ENCODE measurements at places on chromosomes 12 and 14. TPM values are rescaled to one million over a fixed set of nuclear protein-coding genes. Genes with fewer than 3 reads are reported as not detected.

DNA sequence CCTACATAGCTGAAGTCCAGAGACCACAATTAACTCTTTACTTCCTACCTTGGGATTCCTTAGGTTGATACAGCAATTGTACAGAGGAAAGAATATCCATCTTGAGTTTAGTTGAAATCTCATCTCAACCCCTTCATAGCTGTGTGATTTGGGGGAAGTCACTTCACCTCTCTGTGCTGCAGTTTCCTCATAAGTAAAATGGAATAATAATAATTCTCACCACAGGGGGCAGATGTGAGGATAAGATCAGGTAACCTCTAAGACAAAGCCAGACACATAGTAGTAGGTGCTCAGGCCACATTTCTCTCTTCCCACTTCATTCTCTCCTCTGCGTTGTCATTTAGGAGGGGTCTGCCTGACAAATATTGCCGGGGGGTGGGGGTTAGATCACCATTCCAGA, 6.7 kb downstream of the FOXN4 start:
- H3K27me3 ChIP-seq = peaks cover 43% of the 10 kb centered on the region
- H3K4me1 ChIP-seq = no peaks in the 10 kb centered on the region
- DNase-seq = no peak
- no peak overlapping the region for H3K27ac ChIP-seq
- H3K4me3 ChIP-seq = no peak overlapping the region

DNA sequence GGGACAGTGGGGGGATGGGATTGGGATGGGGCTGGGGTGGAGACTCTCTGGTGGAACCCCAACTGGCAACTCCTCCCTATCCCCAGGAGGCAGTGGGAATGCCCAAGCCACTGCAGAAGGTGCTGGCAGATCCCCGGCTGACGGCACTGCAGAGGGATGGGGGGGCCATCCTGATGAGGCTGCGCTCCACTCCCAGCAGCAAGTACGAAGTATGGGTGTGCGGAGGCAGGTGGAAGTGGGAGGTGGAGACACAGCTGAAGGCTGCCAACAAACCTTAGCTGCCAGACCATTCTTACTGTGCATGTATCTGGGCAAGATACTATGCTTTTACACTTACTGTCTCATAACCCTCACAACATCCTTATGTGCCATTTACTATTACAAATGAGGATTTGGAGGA, 8.2 kb downstream of the ARHGEF40 start:
- H3K36me3 ChIP-seq = peaks cover 97% of the 10 kb centered on the region
- no peaks in the 10 kb centered on the region for H3K27me3 ChIP-seq
- H3K27ac ChIP-seq = no peak overlapping the region
- DNase-seq = no peak
- no peak overlapping the region for H3K4me3 ChIP-seq

DNA sequence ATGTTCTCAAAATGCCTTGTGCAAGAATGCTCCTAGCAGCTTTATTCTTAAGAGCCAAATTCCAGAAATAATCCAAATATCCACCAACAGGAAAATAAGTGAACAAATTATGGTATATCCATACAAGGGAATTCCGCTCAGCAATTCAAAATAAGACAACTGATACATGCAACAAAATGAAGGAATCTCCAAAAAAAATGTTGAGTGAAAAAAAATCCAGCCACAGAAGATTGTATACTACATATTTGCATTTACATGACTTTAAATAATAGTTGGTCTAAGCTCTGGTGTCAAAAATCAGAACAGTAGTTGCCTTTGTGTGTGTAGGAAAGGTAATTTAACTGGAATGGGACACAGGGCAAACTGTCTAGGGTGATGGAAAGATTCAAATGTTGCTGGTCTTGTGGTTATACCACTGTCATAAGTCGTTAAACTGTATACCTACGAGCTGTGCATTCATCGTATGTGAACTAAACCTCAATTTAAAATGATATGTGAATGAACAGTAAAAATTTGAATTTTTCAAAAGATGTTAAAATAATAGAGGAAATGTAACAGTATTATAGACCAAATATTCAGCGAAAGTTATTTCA, 3.2 kb downstream of the CD69 start:
- no peak overlapping the region for H3K27ac ChIP-seq
- no peak for DNase-seq
- H3K4me3 ChIP-seq = no peak overlapping the region
- H3K36me3 ChIP-seq = no peaks in the 10 kb centered on the region

GRCh38 chr12:130879212-130879686, 7.4 kb downstream of the RAN start:
- H3K4me1 ChIP-seq = no peaks in the 10 kb centered on the region
- no peak overlapping the region for H3K27ac ChIP-seq
- no peak overlapping the region for H3K4me3 ChIP-seq
- DNase-seq = no peak

DNA sequence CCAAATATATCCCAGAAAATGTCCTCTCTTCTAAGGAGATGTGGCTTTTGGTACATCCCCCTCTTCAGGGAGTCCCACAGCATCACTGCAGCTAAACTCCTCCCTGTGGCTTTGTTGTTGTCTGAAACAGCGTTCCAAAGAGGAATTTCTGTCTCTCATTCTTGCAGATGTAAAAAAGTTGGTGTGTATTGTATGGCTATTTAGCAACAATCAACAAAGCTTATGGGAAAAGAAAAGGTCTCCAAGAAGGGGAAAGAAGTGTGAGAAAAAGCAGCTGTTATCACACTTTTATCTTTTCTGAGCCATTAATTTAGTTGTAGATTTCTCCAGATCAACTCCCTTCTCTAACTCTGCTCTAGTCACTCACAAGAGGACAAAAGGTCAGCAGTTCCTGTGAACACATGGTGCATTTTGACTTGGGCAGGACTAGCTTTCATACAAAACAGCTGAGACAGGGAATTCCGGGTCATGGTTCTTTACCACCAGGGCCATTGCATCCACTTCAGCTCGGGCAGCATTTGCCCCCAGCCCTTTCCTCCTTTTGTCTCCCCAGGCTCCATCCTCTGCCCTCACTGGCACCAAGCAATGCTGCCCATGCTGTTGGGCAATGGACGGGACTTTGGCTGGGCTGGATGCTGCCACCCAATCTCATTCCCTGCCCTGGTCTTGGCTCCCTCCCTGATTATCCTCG, 184.7 kb downstream of the TMX1 start:
- DNase-seq = peak; percentile 59
- H3K36me3 ChIP-seq = no peaks in the 10 kb centered on the region
- no peaks in the 10 kb centered on the region for H3K4me1 ChIP-seq
- peak overlapping the region; percentile 80 for H3K27ac ChIP-seq
- H3K27me3 ChIP-seq = no peaks in the 10 kb centered on the region

DNA sequence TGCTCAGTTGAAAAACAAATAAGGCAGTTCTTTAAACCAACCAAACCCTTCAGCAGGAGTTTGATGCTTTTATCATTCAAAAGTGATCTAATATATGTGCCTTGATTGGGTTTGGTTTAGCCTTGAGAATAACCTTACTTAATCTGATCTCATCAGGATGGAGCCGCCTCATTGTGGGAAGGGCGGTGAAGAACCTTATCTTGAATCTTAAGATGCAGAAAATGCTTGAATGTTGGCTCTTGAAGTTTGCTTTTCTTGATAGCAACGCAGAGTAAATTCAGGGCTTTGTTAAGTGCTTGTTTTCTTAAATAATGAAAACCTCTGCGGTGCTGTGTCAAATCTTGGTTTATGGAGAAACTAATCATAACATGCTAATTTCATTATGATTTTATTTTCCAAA, 138.2 kb downstream of the MON2 start:
- no peaks in the 10 kb centered on the region for H3K27me3 ChIP-seq
- H3K4me1 ChIP-seq = peaks cover 14% of the 10 kb centered on the region
- no peaks in the 10 kb centered on the region for H3K36me3 ChIP-seq
- DNase-seq = no peak
- H3K27ac ChIP-seq = peak overlapping the region; percentile 99
- peak overlapping the region; percentile 86 for H3K4me3 ChIP-seq

- H3K4me3 ChIP-seq = no peak overlapping the region
- H3K4me1 ChIP-seq = no peaks in the 10 kb centered on the region
- H3K27me3 ChIP-seq = no peaks in the 10 kb centered on the region
- DNase-seq = no peak
Observed at GRCh38 chr12:70907412-70907811, 13.1 kb downstream of the PTPRR start.

GRCh38 chr12:13198876-13199275, 2.4 kb downstream of the EMP1 start:
- no peaks in the 10 kb centered on the region for H3K27me3 ChIP-seq
- H3K27ac ChIP-seq = peak overlapping the region; percentile 89
- peaks cover 4% of the 10 kb centered on the region for H3K36me3 ChIP-seq
- peaks cover 54% of the 10 kb centered on the region for H3K4me1 ChIP-seq
- peak overlapping the region; percentile 66 for H3K4me3 ChIP-seq
- peak; percentile 35 for DNase-seq

GRCh38 chr12:29113101-29113500, 36.0 kb upstream of the FAR2 start:
- no peak overlapping the region for H3K4me3 ChIP-seq
- no peak overlapping the region for H3K27ac ChIP-seq
- DNase-seq = no peak
- H3K4me1 ChIP-seq = no peaks in the 10 kb centered on the region
- H3K27me3 ChIP-seq = no peaks in the 10 kb centered on the region
- no peaks in the 10 kb centered on the region for H3K36me3 ChIP-seq

- H3K36me3 ChIP-seq = peaks cover 100% of the 10 kb centered on the region
- H3K27me3 ChIP-seq = no peaks in the 10 kb centered on the region
- H3K4me3 ChIP-seq = no peak overlapping the region
- no peak for DNase-seq
- no peaks in the 10 kb centered on the region for H3K4me1 ChIP-seq
Observed at GRCh38 chr12:110337912-110338710, 57.1 kb downstream of the ATP2A2 start.

- H3K27ac ChIP-seq = no peak overlapping the region
- H3K36me3 ChIP-seq = no peaks in the 10 kb centered on the region
- H3K4me3 ChIP-seq = no peak overlapping the region
- peaks cover 30% of the 10 kb centered on the region for H3K4me1 ChIP-seq
- no peak for DNase-seq
- no peaks in the 10 kb centered on the region for H3K27me3 ChIP-seq
Observed at GRCh38 chr14:69303086-69303485, 43.1 kb downstream of the GALNT16 start.

GRCh38 chr14:101175731-101176534, 272.4 kb upstream of the RTL1 start:
- H3K4me3 ChIP-seq = no peak overlapping the region
- H3K27me3 ChIP-seq = no peaks in the 10 kb centered on the region
- H3K27ac ChIP-seq = no peak overlapping the region
- no peaks in the 10 kb centered on the region for H3K36me3 ChIP-seq
- H3K4me1 ChIP-seq = no peaks in the 10 kb centered on the region

Gene RIMBP2
- total RNA-seq = not detected

Gene NOVA1
- total RNA-seq = 2.1 TPM

Gene SLC4A8
- total RNA-seq = 0.40 TPM

Gene SRRM4
- total RNA-seq = 0.57 TPM

Gene CFAP251
- 1.2 TPM for total RNA-seq

Gene CIROP
- not detected for total RNA-seq

Gene PIWIL1
- not detected for total RNA-seq

Gene FKBP3
- 106 TPM for total RNA-seq

Measured in heart left ventricle (tissue), 16 donors.